Liver (tissue), 10 donors: ENCODE measurements at places on chromosomes 12 and 14.

DNA sequence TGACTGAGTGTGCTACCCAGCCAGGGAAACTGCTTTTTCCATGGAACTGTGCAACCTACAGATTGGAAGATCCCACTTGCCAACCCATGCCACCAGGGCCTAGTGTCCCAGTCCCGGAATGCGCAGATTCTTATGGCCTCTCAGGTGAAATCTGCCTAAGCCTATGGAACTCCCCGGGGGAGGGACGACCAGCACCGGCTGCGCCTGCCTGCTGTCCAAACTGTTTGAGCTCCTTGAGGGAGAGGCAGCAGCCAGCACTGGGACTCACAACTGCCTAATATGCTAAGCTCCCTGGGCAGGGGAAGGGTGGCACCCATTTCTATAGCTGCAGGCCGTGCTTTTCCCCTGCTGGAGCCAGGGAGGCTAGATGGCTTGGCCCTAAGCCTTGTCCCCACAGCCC lies 92.5 kb upstream of the GZMB start:
- DNase-seq, result no peak

DNA sequence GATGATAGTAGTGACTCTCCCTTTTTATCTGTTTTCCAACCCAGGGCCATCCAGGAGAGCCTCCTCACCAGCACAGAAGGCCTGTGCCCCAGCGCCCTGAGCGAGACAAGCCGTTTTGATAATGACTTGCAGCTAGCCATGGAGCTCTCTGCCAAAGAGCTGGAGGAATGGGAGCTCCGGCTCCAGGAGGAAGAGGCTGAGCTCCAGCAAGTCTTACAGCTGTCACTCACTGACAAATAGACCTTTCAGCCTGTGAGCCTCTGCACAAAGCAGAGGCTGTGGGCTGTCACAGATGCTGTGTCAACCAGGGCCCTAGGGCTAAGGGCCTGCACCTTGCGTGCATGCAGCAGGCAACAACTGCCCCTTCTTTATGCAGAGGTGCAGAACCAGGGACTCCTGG lies 11.0 kb downstream of the C12orf76 start:
- no peak for DNase-seq

GRCh38 chr12:11981121-11981733 lies 89.5 kb upstream of the BCL2L14 start:
- no peak for DNase-seq

DNA sequence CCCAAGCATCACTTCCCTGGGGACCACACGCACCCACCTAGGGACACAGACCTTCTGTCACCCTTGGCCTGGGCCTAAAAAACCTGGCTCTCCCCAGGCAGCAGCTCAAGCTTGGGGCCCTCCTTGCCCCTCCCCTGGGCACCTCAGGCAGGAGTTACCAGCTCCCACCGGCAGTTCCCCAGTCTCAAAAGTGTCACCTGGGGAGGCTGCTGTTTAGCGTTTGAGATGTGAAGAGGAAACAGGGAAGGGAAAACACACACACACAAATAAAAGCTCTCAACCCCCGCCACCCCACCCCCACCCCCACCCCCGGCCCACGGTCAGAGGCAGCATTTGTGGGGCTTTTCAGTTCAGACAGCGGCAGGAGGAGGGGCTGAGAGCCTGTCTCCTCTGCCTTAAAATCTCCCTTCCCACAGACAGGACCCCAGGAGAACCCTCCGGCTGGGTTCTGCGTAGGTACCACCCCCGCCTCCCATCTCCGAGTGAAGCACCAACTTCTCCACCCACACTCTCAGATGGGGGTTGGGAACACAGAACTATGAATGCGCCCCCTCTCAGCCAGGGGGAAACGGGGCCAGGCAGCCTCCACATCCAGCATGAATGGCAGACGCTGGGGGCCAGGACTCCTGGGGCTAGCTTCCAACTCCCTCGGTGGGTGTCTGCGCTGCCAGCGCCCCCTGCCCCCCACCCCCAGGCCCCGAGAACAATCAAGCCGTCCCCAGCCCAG lies 3.0 kb downstream of the NCOR2 start:
- DNase-seq, result no peak

GRCh38 chr12:25524366-25524765 lies 28.7 kb downstream of the LMNTD1 start:
- DNase-seq, result no peak

DNA sequence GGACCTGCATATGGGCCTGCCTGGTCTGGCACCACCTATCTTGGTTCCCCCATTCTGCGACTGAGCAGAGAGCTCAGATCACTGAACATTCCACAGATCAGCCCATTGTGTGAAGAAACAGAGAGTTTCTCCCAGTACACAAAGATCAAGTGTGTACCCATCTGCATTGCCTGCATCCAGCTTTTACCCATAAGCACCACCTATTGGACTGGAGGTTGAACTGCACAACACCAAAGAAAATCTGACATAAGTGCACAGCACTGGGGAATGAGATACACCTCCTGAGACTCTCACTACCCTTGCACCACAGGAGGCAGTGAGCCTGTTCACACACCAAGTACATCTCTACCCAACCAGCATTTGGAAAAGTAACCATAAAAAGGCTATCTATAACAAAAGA lies 362.6 kb upstream of the CLEC14A start:
- DNase-seq, result no peak

DNA sequence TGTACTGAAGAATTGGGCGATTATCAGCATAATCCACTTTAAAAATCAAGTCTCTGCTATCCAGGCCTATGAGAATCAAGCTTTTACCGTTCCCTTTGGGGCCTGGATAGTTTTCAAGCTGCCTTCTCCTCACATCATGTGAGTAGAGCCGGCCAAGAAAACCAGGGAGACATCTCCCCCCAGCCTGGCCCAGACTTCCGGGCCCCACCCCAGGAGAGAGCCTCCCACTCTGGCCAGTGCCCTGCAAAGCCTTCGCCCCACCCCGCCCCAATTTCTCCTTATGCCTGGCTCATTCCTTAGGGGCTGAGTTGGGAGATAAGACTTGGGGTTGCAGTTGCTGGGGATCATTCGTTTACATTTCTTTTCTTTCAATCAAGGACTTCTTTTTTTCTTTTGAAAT lies 1.4 kb upstream of the TMEM132C start:
- DNase-seq, result peak; percentile 21

GRCh38 chr14:88750413-88750812 lies 42.3 kb downstream of the EML5 start:
- DNase-seq, result no peak

DNA sequence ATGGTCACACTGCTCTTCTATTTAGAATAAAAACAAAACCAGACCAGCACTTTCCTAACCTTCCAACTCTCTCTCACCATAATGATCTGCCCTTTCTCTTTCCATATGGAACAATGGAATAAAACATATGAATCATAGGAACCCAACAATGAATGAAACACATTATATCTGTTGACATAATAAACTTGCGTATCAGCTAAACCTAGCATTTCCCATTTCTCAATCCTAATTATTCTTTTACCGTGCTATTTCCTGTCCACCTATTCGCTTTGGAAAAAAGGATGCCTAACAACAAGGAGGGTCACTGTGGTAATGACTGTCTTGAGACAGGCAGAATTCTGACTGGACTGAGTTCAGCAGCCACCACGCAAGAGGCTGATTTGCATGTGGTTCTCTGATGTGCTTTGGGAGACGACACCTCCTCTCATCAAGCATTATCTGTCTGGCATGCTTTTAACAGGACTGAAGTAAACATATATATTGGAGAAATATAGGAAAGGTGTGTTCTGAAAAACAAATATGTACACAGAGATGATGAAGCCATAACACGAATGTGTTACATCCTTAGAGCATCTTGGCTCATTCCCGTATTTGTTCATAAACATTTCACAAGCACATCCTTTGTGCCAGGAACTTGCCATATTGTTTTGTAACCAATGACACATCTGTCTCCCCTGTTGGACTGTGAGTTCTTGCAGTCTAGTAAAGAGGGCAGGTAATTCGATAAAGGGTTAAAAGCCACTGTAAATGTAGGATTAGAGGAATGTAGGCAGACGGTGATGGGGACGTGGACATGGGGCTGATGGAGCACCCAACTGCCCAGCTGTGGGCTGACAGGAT lies 87.7 kb downstream of the PTPRB start:
- no peak for DNase-seq

DNA sequence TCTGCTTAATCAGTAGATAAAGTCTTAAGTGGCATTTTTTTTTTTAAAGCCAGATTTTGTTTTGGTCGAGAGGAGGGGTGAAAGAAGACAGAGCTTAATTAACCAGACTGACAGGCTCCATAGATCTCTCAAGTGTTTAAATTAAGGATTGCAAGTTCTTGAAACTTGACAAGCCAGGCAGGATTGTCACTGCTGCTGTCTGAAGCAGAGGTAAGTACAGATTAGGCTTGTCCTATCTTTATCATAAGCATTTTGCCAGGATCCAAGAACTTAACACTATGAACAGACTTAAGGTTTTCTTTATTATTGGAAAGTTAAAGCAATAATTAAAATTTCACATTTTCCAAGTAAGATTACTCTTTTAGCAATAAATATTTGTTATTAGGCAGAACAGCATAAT lies 179.6 kb upstream of the LMO3 start:
- DNase-seq, result no peak

DNA sequence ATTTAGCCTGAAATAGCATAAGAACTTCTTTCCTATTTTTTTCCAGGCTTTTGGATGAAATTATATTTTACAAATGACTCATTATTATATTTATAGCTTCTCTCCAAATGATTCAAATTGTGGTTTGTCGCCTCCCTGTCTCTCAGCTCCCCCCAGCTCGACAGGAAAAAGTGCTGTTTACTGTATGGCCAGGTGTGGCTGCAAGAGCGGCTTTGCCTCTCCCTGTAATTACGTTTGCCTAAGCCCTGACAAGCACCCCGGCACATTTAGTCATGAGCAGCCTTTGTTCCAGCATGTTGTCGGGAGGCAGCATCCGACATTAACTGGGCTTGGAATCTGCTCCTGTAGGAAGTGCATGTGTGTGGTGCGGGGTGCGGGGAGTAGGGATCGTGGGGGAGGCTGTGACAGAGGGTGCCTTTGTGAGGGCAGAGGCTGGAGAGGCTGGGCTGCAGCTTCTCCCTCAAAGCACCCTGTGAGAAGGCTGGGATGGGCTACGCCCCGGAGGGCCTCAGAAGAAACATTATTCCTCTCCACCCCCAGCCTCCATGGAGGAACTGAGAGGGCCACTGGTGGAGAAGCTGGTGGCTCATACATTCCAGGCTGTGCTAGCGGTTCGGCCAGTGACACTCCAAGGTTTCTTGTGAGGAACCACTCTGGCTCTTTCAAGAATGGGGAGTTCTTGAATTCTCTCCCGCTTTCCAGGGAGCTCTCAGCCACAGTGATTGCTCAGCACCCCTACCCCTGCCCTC lies 42.1 kb upstream of the CTDSP2 start:
- DNase-seq, result no peak

- no peak for DNase-seq
Measured at GRCh38 chr12:109872-110271, 43.3 kb downstream of the IQSEC3 start.

DNA sequence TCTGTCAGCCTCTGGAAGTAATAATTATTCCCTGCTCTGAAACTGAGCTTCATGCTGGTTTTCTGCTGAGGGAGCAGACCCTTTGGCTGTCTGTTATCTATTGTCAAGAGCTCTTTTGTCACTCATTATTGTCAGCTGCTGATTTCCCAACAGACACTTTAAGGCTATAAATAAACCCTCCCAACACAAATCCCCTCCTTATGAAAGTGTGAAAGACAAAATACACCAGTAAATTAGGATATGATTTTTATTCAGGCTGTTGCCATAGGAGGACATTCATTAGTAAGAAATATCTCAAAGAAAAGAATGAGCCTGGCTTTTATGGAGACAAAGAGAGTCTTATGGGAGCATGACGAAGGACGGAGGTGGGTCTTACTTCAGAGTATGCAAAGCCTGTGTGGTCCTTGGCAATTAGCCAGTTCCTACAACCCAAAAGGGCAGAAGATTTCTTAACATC lies 180.8 kb downstream of the CRADD start:
- no peak for DNase-seq

DNA sequence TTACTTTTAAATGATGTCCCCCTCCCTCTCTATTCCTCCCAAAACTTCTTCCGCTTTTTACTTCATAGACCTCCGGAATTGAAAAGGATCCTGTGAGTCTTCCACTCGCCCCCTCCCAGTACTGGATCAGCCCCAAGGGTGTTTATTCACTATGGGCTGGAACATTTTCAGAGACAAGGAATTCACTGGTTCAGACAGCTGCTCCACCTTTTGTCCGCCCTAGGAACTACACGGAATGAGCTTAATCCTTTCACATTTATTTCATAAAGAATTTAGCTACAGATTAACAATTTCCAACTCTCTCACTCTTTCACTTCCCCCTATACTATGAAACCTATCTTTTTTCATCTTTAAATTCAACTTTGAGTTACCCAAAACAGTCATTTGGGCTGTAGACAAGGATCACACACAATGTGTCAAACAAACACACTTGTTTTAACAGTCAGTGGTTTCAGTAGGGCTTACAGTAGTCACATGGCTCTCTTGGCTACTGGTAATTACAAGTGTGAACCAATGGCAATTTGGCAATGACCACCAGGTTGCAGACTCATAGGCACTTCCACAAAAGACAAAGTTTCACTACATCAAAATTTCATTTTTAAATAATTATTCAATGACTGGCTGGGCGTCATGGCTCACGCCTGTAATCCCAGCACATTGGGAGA lies 20.6 kb downstream of the CNIH1 start:
- DNase-seq, result peak; percentile 40

DNA sequence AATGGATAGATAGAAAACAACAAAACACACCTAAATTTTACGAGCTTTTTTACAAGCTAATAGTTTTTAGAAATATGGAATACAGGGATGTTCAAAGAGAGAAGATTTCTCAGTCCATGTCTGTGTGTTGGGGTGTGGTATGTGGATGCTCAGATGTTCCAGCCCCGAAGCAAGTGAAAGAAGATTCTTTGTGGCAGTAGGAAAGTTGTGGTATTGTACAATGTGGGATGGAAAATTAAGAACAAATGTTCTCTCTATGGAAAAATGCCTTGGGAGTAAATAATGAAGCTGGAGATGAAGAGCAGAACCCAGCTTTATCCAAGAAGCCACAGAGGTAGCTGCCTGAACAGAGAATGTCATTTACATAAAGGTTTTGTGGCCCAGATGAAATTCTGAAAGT lies 150.3 kb upstream of the PRKD1 start:
- no peak for DNase-seq

DNA sequence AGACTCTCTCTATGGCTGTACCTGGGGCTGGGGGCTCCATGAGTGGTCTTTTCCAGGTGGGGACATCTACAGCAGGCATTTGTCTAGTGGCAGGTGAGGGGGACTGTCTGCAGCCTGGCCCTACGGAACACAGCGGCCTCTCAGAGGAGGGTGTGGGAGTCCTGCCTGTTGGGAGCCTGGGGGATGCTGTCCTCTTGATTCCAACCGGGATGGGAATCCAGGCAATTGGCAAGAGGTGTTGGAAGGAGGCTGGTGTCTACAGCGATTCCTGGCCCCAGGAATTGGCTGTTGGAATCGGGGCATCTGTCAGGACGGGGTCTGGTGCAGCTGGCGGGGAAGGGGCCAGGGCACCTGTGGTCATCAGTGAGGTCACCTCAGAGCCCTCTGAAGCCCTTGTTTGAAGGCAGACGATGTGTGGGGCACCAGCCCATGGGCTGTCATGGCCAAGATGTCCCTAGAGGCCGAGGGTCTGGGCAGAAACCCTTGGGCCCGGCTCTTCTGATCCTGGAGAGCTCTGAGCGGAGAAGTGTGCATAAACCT lies 386.3 kb downstream of the TMEM121 start:
- no peak for DNase-seq
